ENCODE measurements at places on chromosomes 2 and 18.

DNA sequence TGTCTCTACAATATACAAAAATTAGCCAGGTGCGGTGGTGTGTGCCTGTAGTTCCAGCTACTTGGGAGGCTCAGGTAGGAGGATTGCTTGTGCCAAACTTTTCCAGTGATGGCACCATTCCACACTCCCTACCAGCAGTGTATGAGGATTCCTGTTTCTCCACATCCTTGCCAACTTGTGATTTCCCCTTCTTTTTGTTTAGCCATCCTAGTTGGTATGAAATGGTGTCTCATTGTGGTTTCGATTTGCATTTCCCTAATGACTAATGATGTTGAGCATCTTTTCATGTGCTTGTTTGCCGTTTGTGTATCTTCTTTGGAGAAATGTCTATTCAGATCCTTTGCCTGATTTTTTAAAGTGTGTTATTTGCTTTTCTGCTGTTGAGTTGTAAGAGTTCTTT is 41.0 kb downstream of the EPB41L5 start:
- DNase-seq = no peak

GRCh38 chr2:233082222-233082930 is 22.2 kb downstream of the INPP5D start:
- DNase-seq = no peak

- no peak for DNase-seq
Measured at GRCh38 chr2:70959851-70960832, 18.3 kb upstream of the ANKRD53 start.

DNA sequence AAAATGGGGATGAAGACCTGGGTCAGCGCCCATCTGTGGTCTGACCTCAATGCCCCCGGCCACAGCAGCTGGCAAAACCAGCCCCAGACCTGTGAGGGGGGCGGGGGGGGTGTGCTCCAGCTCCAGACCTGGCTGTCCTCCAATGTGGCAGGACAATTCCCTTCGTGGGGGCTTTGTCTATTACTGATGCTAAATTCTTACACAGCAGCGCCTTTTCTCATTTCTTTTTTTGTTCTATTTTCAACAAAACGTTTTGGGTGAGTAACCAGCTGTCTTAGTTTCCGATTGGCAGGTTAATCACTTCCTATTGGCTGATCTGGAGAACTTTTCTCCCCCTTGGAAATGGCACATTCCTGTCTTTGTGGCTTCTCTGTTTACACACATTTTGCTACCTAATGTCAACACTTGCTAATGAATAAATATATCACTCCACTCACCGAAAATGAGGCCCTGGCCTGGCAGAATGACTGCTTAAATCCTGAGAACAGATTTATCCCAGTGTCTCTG is 4.4 kb downstream of the SMAD7 start:
- DNase-seq = no peak

GRCh38 chr2:216787851-216788540 is 71.9 kb downstream of the TNP1 start:
- DNase-seq = no peak

DNA sequence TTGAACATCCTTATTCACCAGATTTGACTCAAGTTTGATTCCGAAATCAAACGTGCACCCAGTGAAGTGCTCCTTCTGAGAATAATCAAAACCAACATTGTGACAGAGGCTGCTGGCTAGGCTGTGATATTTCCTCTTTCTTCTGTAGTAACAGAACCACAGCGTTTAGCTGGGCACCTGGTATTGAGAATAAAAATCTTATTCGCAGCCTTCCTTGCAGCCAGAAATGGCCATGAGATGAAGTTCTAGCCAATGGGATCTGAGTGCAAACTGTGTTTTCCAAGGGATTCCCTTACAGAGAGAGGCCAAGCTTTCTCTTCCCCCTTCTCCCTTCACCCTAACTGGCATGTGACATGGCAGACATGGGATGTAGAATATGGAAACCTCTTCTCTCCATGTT is 51.7 kb downstream of the TMEM163 start:
- no peak for DNase-seq

DNA sequence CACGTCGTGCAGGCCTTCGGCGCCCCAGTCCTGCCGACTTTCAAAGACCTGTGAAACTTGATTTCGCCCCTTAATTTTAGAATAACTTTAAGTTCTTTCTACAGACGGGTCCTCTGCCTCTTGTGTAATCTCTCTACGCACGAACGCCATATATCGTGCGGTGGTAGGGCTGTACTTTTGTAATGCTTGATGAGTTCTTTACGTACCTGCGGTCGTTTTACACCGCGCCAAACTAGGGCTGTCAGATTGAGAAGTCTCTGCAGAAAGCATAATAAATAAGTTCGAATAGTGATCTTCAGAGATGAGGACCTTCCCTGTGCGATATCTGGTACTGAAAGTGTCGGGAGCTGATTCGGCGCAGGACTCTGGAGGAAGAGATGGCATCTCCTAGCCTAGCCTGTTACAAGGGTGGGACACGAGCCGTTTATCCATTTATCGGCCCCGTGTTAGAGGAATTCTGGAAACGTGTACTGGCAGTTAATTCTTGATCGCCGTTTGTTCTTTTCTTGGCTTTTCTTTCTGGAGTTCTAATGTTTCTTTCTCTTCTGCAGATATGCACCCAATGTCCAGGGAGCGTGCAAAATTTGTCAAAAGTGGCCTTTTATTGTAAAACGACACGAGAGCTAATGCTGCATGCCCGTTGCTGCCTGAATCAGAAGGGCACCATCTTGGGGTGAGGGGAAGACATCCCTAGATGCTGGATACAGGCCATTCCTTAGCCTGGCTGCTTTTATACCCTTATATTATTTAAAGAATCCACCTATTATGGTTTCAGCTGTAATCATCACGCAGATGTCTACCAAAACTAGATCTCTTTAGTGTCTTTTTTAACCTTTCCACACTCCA is 781 bp upstream of the SLC5A6 start:
- peak; percentile 53 for DNase-seq

Measured in activated naive CD4-positive, alpha-beta T cell treated with Interleukin-2 at 50 U/mL for 16 hours (primary cell).